ENCODE measurements at places on chromosomes 3 and 15.
A peak's percentile ranks its signal among the peaks of the same experiment; 100 is the strongest.

DNA sequence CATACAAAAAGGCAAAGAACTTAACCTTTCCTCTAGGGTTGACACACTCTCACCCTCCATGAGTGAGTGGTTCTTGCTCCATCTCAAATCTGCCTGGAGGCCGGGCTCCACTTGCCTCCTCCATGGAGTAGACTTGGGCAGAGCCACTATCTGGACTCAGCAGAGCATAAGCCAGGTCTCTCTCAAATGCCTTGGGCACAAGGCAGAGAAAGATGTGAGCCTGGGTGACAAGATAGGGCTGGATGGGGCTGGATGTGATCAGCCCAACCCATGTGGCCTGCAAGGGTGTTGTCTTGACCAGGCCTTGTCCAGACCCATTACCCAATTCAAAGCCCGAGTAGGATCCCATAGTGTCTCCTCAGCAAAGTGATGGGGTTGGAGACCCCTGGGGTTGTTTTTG lies 4.2 kb upstream of the RPL29 start:
- no peak for DNase-seq

DNA sequence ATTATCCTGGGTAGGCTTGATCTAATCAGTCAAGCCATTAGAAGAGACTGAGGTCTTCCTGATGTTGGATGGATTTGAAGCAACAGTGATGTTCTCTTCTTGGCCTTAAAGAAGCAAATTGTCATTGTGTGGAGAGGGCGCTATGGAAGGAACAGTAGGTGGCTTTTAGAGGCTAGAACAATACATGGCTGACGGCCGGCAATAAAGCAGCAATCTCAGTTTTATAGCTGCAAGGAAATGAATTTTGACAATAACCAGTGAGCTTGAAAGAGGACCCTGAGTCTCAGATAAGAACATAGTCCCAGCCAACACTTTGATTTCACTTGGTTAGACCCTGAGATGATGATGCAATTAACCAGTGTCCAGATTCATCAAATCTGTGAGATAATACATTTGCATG lies 302.1 kb downstream of the NSUN3 start:
- no peak for DNase-seq

GRCh38 chr3:106685745-106686144 lies 691.5 kb upstream of the CCDC54 start:
- no peak for DNase-seq

DNA sequence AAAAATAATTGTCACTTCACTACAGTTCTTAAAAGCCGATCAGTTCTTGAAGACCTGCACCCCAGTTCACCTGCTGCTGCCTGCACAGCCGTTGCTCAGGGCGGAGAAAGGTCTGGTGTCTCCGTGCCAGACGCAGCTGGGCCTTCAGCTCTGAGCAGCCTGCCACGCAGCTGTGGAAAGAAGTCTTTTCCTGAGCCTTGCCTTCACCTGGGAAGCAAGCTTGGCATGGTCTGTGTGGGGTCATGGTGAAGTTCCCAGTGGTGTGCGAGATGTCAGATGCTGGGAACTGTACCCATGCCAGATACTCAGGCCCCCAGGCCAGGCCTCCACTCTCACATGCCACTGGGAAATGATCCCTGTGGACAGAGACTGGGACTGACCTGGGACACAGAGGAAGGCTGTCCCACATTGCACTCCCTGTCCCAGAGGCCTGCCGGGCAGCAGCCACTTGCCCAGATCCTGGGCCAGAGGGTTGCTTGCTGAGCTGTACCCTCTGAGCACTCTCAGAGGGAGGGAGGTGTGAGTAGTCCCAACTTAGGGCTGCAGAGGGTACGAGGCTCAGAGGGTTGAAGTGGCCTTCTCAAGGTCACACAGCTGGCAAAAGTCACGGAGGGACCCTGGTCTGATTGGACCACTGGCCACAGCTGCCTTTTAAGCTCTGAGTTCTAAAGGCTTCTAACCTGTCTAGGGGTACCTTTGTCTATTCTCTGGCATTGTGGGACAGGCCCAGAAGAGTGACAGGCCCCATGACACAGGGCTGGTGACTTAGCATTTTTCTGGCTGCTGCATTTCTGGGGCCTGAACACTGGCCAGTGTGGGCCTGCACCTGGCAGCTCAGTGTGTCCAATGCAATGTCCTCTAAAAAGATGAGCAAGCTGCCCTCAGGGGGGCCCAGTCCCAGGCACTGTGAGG lies 55.4 kb downstream of the KLF13 start:
- DNase-seq, result no peak

- no peak for DNase-seq
Measured at GRCh38 chr3:134232951-134233350, 17.7 kb downstream of the RYK start.

- no peak for DNase-seq
Measured at GRCh38 chr3:151218136-151218535, 15.1 kb upstream of the GPR171 start.

DNA sequence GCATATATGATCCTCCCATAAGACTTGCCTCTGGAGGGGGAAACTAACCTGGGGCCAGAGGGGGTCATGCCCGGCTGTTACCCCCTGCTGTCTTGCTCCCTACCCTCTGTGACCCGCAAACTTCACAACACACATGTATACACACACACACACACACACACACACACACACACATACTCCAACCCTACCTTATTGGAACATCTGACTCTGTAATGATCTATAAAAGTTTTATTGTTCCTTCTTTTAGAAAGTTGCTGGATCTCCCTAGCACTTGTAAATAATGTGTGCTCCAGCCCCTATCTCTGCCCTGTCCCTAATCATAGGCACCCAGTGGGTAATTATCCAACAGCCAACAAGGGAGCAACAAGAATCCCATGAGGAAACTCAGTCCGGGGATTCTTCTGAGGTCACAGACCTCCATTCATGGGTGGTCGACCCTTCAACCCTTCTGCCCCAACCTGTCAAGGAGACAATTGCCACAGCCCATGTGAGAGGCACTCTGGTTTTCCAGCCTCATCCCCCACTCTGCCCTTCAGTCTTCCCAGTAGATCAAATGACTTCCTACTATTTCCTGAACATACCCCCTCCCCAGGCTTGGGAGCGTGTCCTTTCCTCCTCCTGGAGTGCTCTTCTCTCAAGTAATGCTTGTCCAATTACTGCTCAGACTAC lies 14.0 kb upstream of the TPM1 start:
- no peak for DNase-seq

DNA sequence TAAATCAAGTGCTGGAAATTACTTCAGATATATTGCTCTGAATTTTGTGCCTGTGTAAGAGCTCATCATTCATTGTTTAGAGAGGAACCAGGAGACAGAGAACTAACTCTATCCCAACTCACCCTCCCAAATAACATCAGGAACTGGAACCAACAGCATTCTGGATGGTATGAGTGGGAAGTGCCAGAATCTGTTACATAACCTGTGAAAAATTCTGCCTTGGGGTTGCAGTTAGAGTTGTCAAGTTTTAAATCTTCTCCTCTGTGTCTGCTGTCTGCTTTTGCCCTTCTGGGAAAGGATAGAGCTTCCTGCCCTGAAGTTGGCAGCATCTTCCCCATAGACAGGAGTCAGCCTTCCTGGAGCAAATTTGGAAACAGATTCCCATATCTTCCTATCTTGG lies 41.2 kb downstream of the TIMP4 start:
- no peak for DNase-seq

DNA sequence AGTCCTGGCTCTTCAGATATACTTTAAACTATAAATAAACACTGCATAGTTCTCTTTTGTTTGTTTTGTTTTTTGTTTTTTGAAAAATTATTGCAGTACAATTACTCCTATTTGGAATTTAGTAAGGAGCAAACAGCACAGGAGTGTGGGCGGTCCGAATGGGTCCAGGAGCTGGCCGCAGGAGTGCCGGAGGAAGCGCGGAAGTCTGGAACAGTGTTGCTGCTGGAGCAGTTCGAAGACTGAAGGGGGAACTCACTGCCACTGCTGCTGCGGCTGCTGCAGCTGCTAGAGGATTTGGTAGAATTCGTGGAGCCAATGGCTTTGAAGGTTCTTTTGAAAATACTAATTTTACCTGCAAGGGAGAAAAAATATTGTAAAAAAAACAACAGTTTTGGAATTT lies 329.9 kb downstream of the ZNF385D start:
- no peak for DNase-seq

- DNase-seq, result no peak
Measured at GRCh38 chr3:36764704-36765038, 318 bp upstream of the DCLK3 start.

DNA sequence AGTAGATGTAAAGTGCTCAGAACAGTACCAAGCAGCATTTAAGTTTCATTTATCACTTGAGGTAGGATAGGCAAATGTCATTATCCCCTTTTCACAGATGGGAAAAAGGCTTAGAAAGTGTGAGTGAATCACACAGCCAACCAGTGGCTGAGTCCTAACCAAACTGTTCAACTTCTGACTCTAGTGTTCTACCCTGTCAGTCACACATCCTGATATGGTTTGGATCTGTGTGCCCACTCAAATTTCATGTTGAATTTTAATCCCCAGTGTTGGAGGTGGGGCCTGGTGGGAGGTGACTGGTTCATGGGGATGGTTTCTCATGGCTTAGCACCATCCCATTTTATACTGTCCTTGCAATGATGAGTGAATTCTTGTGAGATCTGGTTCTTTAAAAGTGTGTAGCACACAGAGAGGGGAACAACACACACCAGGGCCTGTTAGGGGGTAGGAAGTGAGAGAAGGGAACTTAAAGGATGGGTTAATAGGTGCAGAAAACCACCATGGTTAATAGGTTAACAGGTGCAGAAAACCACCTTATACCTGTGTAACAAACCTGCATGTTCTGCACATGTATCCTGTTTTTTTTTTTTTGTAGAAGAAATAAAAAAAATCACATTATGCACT lies 304.7 kb downstream of the SUCLG2 start:
- DNase-seq, result no peak

GRCh38 chr15:35308802-35309201 lies 223.7 kb upstream of the NANOGP8 start:
- no peak for DNase-seq

DNA sequence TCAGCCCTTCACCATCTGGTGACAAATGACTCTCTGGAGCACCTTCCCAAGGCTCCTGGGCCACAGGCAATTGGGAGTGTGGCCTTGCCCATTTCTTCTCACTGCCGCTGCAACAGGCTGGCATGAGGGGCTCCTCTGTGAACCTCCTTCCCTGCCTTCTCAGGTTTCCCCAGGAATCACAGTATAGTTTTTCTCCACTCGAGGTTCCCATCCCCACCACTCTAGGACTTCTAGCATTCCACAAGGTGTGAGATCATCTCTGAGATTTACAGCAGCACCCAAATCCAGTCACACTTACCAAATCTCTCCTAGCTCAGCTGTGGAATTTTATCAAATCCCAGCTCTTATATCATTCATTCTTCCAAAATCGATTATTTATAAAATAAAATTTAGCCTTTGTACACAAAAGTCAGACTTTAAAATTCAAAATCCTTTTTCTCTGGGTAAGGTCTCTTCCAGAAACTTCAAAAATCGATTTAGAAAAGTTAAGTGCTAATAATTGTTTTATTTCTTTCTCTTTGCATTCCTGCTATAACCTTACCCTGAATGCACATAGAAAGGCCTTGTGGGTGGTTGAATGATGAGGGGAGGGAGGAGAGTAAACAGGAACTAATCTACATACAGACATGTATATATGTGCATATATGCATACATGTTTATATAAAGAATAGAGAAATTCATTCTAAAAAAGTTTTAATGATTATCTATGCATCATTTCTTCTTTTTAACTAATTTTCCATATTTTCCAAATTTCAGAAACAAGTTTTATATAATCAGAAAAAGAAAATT lies 18.9 kb upstream of the ATP13A4 start:
- no peak for DNase-seq

DNA sequence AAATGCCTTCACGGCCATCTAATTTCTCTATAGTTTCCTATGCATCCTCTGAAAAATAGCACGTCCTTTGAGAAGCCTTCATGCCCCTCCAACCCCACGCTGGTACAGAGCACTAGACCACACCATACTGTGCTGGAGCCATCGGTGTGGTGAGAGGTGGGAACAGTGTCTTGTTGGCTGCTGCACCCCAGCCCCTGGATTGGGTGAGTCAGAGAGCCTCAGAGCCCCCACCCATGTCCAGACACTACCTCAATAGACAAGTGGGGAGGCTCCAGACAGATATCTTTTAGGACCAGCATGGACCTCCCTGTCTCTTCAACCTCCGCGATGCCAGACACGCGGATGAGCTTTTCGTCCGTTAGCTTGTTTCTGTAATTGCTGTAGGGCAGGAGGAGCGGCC lies 12.1 kb upstream of the TGM5 start:
- DNase-seq, result no peak

DNA sequence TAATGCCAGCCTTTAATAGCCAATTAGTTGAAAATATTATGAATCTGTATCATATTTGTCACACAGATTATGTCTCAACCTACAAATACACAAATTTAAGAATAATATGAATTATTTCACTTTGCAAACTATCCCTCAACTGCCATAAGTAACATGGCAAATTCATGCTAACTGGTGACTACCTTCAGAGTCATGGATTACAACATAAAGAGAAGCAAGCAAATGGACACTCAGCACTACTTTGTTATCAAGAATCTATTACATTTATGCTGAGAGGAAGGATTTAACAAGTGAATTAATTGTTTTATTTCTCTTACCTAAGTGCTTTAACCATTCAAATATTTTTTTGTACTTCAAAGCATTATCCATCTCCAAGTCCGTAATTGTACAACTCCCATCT lies 103.1 kb upstream of the BCL6 start:
- no peak for DNase-seq

- DNase-seq, result no peak
Measured at GRCh38 chr15:39195961-39196486, 384.9 kb upstream of the THBS1 start.

- DNase-seq, result peak; percentile 77
Measured at GRCh38 chr3:181859518-181859917, 147.8 kb downstream of the SOX2 start.

GRCh38 chr3:54743755-54744154 lies 184.1 kb downstream of the LRTM1 start:
- no peak for DNase-seq

GRCh38 chr3:127710155-127710941 lies 37.6 kb downstream of the ABTB1 start:
- DNase-seq, result no peak

- DNase-seq, result no peak
Measured at GRCh38 chr3:108415661-108416060, 94.7 kb downstream of the MYH15 start.

GRCh38 chr3:78822726-78823125 lies 945.1 kb downstream of the ROBO1 start:
- DNase-seq, result no peak

- no peak for DNase-seq
Measured at GRCh38 chr3:8739757-8740504, 6.3 kb downstream of the CAV3 start.

DNA sequence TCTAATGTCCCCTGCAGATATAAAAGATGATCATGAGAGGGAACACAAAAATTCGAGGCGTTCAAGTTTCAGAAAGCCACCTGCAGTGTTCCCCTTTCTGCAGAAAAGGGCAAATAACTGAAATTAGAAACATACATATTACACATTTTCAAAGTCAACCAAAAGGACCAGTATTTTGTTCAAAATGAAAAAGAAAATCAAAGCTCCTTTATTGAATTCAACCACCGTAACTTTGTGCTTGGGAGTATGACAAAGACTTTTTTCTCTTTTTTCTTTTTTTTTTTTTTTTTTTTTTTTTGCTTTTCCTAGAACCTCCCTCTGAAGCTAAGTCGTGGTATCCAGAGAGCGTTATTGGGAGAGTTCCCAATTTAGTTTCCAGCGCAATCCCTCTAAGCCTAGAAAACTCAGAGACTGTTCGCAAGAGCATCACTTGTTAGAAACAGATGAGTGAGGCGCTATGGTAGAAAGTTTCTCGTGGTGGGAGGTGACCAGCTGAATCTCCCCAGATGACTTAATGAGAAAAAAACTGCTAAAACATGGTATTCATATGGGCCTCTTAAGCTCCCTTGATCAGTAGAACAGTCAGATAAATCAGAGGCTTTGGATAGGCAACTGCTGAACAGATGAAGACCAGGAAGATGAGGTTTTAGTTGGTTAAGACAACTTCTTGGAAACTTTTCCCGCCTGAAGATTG lies 77.4 kb downstream of the MB21D2 start:
- no peak for DNase-seq

Measured in NT2/D1 (cell line).